HFFc6 (cell line): ENCODE measurements at places on chromosomes 7 and 10. TPM values are rescaled to one million over a fixed set of nuclear protein-coding genes. Genes with fewer than 3 reads are reported as not detected.

MOGAT3 gene
- not detected in 3 replicates for total RNA-seq

HOXA11 gene
- 33.1 to 37.6 TPM (median 33.6 TPM) in 3 replicates for total RNA-seq

CACNB2 gene
- not detected in 3 replicates for total RNA-seq

CNTNAP2 gene
- total RNA-seq = 0.10 TPM in 1 of 3 replicates, not detected in the others

STOX1 gene
- total RNA-seq = 0.09 TPM in 1 of 2 replicates, not detected in the other

NXPH1 gene
- not detected in 3 replicates for total RNA-seq

EIF4H gene
- total RNA-seq = 339 to 392 TPM (median 375 TPM) in 3 replicates
